ENCODE measurements at places on chromosomes 4 and X.

DNA sequence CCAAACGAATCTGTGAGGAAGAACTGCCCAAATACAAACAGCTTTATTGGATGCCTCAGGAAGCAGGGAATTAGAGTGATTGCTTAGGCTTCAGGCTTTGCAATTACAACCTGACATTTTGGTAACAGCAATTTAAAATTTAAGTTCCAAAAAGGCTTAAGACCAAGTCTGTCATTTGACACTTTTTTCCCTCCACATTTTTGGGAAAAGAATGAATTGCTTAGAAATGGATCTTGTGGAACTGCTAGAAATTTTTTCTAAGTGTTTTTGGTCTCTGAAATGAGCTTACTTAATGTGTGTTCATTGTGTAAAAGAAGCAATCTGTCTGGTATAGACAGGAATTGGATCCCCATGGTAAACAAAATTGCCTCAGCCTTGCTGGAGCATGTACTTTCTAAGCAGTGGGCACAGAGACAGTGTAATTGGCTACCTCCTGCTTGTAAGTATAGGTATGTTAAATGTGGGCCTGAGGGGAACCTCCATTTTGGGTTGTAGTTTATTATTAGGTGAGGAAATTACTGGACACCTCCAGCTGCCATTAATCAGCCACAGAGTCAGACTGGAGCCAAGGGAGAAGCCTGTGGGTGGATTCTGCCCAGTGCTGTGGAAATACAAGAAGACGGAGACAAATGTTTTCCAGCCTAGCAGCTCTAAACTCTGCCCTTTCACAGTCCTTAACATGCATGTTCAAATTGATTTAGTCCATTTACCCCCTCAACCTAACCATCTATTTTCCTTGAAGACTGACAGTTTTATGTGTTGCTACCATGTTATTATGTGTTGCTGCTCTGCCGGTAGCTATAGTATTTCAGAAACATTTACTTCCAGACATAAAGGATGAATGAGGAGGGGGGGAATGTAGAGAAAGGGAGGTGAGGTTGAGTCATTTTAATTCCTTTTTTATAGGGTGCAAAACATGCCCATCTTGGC lies 473.0 kb downstream of the SPRY1 start:
- no peak for DNase-seq

- DNase-seq: peak; percentile 95
Observed at GRCh38 chr4:76984788-76985211, 35.2 kb downstream of the SEPTIN11 start.

DNA sequence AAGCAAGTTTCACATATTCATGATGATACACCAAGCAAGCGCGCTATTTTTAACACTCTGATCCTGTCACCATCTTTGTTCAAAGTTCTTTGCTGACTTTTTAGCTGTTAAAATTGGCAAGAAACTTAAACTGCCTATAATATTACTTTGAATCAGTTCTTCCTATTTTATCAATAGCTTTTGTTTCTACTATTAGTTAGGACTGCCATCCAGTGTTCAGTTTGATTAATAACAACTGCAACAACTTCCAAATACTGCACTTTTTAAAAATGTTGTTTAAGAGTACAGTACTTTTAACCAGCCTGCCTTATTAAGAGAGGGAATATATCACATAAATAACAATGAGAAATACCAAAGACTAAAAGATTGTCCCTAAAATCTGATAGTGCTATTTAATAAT lies 614.3 kb downstream of the FAM133A start:
- DNase-seq: no peak

DNA sequence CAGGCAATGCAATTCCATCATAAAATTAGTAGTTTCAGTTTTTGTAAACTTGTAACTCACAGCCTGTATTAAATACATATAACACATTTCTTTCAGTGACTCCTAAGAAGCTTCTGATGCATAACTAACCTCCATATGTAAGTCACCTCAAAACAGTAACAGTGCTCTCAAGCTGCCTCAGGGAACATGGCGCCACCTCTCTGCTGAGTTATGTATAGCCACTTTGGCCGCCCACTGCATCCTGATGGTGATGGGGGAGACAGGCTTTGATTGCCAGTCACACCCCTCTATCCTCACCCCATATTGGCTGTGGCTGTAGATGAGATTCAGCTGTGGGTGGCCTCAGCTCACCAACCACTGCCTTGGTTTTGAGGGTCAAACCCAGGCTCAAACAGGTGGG lies 54.3 kb downstream of the LRBA start:
- peak; percentile 15 for DNase-seq

Measured in M059J (cell line).